ENCODE measurements at places on chromosomes 2 and 18.

DNA sequence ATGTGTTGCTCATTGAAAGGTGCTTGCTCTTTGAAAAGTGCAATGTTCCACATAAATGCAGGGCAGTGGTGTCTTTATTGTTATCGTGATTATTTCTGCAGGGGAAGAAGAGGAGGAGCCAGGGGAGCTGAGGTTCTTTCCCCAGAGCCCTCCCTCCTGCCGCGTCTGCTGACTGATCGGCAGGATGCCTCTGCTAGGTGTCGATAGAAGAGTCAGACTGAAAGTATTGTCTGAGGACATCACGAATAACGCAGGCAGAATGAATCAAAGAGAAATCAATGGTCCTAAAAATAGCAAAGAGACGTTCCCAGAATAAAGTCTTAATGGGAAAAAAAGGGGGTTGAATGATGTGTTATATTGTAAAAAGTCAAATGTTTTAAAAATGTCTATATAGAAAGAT, 47.4 kb upstream of the SIX3 start:
- no peak for DNase-seq
- no peaks in the 10 kb centered on the region for H3K36me3 ChIP-seq

DNA sequence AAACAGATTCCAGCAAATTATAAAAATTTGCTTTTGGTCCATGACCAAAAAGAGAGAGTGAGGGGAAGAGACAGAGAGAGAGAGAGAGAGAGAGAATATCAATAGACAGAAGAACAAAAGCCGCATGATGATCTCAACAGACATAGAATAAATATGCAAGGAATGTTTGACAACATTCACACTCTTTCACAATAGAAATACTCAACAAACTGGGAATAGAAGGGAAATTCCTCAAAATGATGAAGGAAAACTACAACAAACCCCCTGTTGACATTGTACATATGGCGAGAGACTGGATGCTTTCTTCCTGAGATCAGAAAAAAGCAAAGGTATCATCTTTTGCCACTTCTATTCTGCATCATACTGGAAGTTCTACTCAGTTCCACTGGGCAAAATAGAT, 309.7 kb downstream of the RAD51AP2 start:
- DNase-seq, result no peak
- no peak overlapping the region for H3K4me3 ChIP-seq
- no peaks in the 10 kb centered on the region for H3K4me1 ChIP-seq
- no peaks in the 10 kb centered on the region for H3K27me3 ChIP-seq
- H3K27ac ChIP-seq, result no peak overlapping the region

DNA sequence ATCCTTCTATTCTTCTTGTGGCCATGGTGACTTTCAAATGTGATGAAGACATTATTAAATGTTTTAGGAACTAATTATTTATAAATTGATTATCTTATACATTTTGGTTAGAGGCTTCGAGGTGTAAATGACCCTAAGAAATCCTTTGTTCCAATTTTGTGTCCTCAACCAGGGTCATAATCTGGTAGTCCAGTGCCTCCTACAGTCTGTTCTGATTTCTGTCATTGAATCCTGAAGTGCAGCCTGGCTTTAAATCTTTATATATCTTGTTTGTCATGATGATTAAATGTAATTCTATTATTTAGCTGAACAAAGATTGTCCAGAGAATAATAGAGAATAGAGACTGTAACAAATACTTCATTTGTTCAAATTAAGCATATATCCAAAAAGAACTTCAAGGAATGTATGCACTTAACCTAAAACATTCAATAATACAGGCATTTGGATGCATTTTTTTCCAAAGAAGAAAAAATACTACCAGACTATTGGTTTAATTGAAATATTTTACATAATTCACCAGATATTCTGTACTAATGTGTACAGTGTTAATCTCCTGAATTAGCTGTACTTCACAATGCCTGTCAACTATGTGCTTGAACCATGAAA, 89.8 kb downstream of the PRPF40A start:
- H3K27ac ChIP-seq, result no peak overlapping the region
- no peak for DNase-seq
- H3K4me3 ChIP-seq, result no peak overlapping the region

- no peaks in the 10 kb centered on the region for H3K4me1 ChIP-seq
- H3K27ac ChIP-seq, result no peak overlapping the region
- no peaks in the 10 kb centered on the region for H3K27me3 ChIP-seq
These were observed 104.9 kb downstream of the C2orf74 start for GRCh38 chr2:61266632-61267505.

- H3K36me3 ChIP-seq, result no peaks in the 10 kb centered on the region
- no peak overlapping the region for H3K27ac ChIP-seq
- no peak for DNase-seq
- no peak overlapping the region for H3K4me3 ChIP-seq
- no peaks in the 10 kb centered on the region for H3K27me3 ChIP-seq
- H3K4me1 ChIP-seq, result no peaks in the 10 kb centered on the region
These were observed 224.8 kb downstream of the NUP35 start for GRCh38 chr2:183349091-183349490.

DNA sequence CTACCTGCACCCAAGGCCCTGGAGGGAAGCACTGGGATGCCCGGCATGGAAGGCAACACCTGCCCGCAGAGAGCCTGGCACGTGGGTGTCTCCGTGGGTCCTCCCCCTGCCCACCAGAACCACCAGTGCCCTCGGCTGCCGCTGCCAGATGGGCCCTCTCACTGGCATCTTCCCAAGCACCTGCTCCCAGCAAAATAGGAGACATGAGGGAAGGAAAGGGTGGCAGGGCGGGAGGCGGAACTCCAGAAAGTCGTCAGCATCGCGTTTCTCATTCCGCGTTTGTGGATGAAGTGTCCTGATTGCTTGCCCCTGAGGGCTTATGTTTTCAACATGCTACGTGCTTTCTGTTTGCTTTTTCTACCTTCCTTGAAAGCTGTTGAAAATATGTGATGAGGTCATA, 8.8 kb upstream of the SNTG2 start:
- DNase-seq, result no peak
- H3K36me3 ChIP-seq, result peaks cover 2% of the 10 kb centered on the region
- H3K27me3 ChIP-seq, result peaks cover 8% of the 10 kb centered on the region

GRCh38 chr18:50706199-50706598, 113.6 kb downstream of the MRO start:
- no peak for DNase-seq
- H3K36me3 ChIP-seq, result no peaks in the 10 kb centered on the region
- no peaks in the 10 kb centered on the region for H3K4me1 ChIP-seq
- peaks cover 21% of the 10 kb centered on the region for H3K27me3 ChIP-seq
- H3K4me3 ChIP-seq, result no peak overlapping the region

- no peaks in the 10 kb centered on the region for H3K36me3 ChIP-seq
- DNase-seq, result no peak
- peaks cover 77% of the 10 kb centered on the region for H3K27me3 ChIP-seq
- peak overlapping the region; percentile 11 for H3K27ac ChIP-seq
- peak overlapping the region; percentile 18 for H3K4me3 ChIP-seq
These were observed 12.8 kb downstream of the TMEM163 start for GRCh38 chr2:134705861-134706586.

- H3K27me3 ChIP-seq, result peaks cover 18% of the 10 kb centered on the region
- no peak overlapping the region for H3K27ac ChIP-seq
- no peak for DNase-seq
- H3K36me3 ChIP-seq, result no peaks in the 10 kb centered on the region
- no peak overlapping the region for H3K4me3 ChIP-seq
- H3K4me1 ChIP-seq, result no peaks in the 10 kb centered on the region
These were observed 129.8 kb upstream of the RAB6C start for GRCh38 chr2:129849559-129850160.

- no peak for DNase-seq
- H3K27ac ChIP-seq, result no peak overlapping the region
- H3K36me3 ChIP-seq, result peaks cover 49% of the 10 kb centered on the region
- no peak overlapping the region for H3K4me3 ChIP-seq
- no peaks in the 10 kb centered on the region for H3K27me3 ChIP-seq
- H3K4me1 ChIP-seq, result peaks cover 23% of the 10 kb centered on the region
These were observed 65.4 kb downstream of the TRIP12 start for GRCh38 chr2:229856413-229856812.

GRCh38 chr2:232957657-232958090, 55.4 kb downstream of the NGEF start:
- H3K4me3 ChIP-seq, result no peak overlapping the region
- no peaks in the 10 kb centered on the region for H3K36me3 ChIP-seq
- H3K4me1 ChIP-seq, result no peaks in the 10 kb centered on the region

- H3K4me1 ChIP-seq, result peaks cover 6% of the 10 kb centered on the region
- peaks cover 74% of the 10 kb centered on the region for H3K27me3 ChIP-seq
- DNase-seq, result no peak
- no peak overlapping the region for H3K4me3 ChIP-seq
These were observed 6.5 kb upstream of the MLPH start for GRCh38 chr2:237480556-237480955.

DNA sequence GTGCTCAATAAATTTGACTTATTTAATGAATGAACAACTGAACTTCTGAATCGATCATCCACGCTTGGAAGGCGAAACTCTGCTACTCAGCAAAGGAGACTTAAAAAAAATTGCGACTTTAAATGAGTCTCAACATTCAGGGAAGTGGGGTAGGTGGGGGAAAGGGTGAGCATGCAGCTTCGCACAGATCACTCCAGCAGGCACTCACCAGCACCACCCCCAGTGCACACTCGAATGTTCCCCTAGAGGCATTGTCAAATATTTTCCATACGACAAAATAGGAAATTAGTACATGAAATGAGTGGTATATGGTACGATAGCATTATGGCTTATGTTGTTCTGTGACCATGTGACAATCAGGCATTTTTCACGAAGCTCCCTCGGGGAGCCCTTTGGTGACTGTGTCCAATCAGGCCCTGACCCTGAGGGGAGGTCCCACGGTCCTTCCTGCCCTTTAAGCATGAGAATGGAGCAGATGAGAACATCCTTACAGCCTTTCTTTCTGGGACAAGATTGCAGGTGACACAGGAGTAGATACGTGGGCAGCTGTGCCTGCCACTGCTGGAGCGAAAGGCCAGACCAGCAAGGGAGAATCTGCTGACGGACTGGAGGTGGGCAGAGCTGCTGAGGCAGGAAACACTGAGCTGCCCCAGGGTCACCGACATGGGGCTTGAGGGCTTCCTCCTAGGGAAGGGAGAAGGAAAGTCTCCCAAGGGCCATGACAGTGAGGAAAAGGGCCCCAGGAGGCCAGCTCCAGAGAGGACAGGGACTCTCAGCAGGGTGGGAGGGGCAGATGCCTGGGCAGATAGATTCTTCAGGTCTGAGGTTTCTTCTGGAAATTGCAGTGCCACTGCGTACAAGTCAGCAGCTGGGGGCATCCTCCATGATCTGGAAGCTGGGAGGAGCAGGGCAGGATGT, 101.3 kb upstream of the ID2 start:
- no peak for DNase-seq
- no peak overlapping the region for H3K27ac ChIP-seq
- peaks cover 41% of the 10 kb centered on the region for H3K4me1 ChIP-seq
- H3K4me3 ChIP-seq, result no peak overlapping the region
